ENCODE measurements at places on chromosomes 4 and X.

- peak; percentile 82 for DNase-seq
These were observed 4.3 kb upstream of the DDX60L start for GRCh38 chr4:168484626-168485025.

GRCh38 chr4:4990857-4991540, 28.3 kb downstream of the CYTL1 start:
- peak; percentile 90 for DNase-seq

DNA sequence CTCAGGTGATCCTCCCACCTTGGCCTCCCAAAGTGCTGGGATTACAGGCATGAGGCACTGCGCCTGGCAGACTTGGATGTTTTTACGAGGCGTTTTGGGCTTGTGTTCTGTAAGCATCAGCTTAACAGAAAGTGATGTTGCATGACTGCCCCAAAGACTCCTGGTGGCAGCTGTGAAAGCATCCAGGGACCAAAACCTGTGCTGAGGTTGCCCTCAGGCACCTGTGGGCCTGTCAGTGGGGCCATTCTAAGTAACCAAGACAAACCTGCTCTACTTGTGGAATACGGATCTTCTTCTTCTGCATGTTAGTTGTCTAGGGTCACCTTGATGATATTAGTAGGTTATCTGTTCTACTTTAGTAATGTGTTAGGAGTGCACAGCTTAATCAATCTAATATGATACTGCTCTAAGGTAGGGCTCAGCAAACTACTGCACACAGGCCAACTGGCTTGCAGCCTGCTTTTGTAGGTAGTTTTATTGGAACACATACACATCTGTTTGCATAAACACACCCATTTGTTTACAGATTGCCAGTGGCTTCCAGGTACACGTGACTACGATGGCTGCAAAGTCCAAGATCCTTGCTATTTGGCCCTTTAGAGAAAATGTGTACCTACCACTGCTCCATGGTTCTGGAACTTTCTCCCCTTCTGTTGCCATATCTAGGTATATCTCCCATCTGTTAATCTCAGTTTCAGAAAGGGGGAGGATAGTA, 136.7 kb downstream of the GPR143 start:
- no peak for DNase-seq

GRCh38 chrX:17822351-17822750, 38.7 kb downstream of the RAI2 start:
- DNase-seq = no peak

DNA sequence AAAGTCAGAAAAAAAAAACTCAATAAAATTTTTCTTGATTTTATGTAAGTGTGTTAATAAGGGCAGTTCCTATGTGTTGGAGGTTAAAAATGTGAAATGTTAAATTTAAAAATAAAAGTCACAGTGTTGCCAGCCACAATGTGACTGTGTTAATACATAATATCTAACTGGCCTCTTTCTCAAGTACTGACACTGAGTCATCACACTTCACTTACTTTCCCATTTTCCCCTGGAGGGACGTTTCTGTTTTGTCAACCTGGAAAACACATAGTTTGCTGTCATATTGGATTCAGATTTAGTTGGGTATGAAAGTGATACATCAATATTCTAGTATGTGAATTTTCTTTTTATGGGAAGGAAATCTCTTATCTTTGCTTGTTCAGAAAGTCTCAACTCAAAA, 46.4 kb downstream of the ARHGEF38 start:
- no peak for DNase-seq

- peak; percentile 15 for DNase-seq
These were observed 111.1 kb downstream of the CFAP299 start for GRCh38 chr4:80446664-80447063.

DNA sequence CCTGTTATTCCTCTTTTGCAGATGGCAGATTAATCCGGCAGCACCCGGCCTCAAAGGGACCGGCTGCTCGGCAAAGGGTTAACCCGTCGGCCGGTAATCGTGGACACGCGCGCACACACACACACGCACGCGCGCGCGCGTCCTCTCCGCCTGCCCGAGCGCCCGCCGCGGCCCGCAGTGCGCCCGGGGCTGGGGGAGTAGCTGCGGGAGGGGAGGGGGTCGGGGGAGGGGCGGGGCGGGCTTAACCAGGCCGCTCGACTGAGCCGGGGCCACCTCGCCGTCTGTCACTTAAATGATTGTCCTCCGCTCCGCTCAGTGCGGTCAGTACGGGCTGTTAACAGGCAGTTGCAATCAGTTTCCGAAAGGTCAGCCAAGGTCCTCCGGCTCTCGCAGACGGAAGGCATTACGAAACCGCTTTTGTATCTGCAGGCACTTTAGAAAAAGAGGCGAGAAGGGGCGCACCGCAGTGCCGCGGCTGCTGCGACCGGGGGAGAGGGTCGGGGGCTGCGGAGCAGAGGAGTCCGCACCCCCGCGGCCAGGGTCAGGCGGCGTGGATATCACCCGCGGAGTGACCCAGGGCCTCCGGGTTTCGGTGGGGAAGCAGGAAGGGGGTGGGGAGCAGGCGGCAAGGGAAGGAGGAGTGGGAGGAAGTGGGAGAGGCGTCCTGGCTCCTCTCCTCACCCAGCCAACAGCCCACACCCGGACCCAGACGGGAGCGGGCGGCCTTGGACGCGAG, 57.3 kb upstream of the BCOR start:
- no peak for DNase-seq

DNA sequence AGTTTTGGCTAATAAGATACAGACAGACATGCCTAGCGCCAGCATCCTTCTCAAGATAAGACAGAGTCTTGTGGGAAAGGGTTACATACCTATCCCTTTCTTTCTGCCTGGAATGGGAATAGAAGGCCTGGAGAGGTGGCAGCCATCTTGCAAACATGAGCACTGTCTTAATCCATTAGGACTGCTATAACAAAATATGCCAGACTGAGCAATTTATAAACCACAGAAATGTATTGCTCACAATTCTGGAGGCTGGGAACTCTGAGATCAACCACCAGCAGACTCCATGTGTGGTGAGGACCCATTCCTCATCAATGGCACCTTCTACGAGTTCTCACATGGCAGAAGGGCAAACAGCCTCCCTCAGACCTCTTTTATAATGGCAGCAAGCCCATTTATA, 26.5 kb upstream of the NEIL3 start:
- DNase-seq = peak; percentile 24

DNA sequence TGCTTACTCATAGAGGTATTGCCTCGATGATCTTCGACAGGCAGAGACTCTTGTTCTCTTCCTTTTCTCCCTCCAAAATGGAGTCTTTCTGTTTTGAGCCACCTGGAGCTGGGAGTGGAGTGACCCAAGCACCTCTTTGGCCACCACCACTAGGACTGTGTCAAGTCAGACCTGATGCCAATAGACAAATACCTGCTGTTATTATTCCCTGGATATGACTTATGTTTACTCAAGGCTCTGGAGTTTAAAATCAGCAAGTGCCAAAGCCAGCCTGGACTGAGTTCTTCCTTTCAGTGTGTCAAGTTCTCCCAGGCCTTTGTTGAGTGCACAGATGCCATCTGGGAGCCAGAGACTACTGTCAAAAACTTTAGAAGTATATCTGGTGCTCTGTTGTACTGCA, 130.2 kb upstream of the SLC6A14 start:
- DNase-seq = no peak

DNA sequence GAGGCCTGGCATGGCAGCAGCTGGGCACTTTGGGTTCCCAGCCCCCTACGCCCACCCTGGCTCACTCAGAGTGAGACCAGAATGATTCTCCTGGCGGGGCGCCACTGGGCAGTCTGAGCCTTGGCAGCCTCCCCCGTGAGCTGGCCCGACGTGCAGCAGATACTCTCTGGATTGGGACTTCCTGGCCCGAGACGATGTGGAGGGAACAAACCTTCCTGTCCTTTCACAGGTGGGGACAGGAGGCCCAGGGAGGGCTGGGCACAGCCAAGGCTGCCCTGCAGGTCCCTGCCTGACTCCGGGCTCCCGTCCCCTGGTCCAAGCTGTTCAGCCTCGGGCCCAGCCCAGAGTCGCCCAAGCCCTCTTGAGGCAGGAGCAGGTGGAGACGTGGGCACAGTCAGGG, 17.9 kb upstream of the ADD1 start:
- DNase-seq = no peak

- DNase-seq = no peak
These were observed 76.6 kb upstream of the CBLL2 start for GRCh38 chrX:22196149-22196548.

DNA sequence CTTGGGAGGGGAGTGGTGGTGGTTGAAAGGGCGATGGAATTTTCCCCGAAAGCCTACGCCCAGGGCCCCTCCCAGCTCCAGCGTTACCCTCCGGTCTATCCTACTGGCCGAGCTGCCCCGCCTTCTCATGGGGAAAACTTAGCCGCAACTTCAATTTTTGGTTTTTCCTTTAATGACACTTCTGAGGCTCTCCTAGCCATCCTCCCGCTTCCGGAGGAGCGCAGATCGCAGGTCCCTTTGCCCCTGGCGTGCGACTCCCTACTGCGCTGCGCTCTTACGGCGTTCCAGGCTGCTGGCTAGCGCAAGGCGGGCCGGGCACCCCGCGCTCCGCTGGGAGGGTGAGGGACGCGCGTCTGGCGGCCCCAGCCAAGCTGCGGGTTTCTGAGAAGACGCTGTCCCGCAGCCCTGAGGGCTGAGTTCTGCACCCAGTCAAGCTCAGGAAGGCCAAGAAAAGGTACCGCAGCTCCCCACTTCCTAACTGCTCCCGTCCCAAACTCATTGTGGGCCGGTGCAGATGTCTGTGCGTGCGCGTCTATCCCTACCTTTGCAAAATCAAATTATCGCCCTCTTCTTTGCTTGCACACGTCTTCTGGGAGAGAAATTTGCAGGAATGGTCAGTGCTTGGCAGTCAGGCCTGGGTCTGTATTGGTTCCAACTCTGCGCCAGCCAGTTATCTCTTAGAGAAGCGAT, 533 bp downstream of the IL15 start:
- no peak for DNase-seq

GRCh38 chr4:142574306-142574705, 271.8 kb downstream of the INPP4B start:
- no peak for DNase-seq

- no peak for DNase-seq
These were observed 89.5 kb downstream of the PTTG2 start for GRCh38 chr4:38049545-38050170.

DNA sequence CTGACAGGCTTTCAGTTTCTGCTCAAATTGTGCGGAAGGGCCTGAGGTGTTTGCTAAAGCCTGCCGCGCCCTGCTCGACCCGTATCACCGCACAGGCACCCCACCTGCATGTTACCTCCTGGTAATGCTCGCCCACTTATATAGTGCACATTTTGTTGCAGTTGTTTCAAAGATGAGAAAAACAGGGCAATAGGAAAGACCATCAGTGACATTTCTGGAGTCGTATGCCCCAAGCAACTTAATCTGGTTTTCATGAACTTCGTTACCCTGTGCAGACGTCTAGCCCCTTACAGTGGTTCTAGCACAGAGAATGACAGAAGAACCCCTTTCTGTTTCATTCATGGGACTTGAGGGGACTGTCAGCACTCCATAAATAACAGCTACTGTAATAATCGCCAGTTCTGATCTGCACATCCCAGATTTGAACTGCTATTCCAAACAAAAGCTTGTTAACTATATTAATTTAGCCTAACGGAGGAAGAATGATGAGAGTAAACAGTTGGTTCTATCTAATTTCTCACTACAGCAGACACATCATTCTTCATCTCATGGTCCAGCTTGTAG, 940 bp upstream of the DCTD start:
- no peak for DNase-seq

DNA sequence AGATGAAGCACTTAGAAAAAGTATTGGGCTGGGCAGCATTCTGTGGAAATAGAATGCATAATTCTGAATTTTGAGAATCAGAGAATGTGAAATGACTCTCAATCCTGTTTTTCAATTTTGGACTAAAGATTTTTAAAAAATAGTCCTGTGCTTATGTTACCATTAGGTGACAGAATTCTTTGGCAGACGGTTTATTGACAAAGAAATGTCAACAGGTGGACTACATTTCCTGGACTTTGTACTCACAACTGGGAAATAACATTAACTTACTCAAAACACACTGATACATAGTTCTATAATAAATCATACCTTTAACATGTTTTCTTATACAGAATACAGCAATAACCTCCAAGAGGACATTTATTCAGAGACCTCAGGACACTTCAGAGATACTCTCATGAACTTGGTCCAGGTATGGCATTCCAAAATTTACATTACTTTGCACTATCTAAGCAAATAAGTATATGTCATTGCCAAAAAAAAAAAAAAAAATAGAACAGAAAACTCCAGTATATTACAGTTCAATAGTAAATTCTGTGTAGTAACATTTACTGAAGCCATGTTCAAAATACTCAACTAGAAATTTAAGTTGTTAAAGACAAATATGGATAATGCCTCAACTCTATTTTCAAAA, 72.7 kb downstream of the ANXA10 start:
- DNase-seq = no peak

DNA sequence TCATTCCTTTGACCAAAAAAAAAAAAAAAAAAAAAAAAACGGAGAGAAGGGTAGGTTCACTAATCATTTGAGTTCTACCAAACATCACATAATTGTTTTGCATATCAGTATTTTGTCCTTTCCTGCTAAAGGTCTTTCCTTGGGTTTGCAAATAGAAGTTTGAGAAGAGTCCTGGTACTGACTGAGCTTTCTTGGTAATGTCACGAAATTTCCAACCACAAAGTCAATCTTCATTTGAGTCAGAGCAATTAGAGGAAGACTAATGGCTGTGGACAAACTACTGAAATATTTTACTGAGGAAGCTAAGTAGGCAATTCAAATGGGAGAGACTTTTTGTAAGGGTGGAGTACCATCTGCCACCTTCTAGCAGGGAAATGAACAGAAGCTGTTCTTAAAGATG, 21.7 kb upstream of the CD40LG start:
- DNase-seq = no peak

DNA sequence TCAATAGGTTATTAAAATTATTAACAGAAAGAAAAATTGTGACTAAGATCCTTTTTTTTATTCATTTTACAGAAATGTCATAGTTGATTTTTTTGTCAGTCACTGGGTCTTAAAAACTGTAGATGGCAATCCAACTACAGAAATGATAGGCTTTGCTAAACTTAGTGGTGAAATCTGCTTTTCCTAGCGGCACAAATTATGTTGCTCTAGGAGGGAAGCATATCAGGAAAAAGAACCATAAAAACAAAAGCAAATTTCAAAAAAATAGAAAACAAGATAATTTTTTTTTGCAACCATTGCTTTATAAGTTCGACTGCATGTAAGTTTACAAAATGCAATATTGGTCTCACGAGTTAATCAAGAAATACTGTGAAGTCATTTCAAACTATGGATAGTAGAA, 443.5 kb upstream of the IGFBP7 start:
- DNase-seq = no peak

- no peak for DNase-seq
These were observed 207.5 kb downstream of the PDGFC start for GRCh38 chr4:156764145-156764544.
